ENCODE measurements at places on chromosomes 11 and 22.

GRCh38 chr22:44625981-44626687, 75.9 kb upstream of the PRR5 start:
- DNase-seq = peak; percentile 57

- DNase-seq = no peak
Observed at GRCh38 chr11:68855205-68855981, 13.7 kb upstream of the CPT1A start.

- no peak for DNase-seq
Observed at GRCh38 chr11:88119561-88119960, 55.7 kb downstream of the RAB38 start.

DNA sequence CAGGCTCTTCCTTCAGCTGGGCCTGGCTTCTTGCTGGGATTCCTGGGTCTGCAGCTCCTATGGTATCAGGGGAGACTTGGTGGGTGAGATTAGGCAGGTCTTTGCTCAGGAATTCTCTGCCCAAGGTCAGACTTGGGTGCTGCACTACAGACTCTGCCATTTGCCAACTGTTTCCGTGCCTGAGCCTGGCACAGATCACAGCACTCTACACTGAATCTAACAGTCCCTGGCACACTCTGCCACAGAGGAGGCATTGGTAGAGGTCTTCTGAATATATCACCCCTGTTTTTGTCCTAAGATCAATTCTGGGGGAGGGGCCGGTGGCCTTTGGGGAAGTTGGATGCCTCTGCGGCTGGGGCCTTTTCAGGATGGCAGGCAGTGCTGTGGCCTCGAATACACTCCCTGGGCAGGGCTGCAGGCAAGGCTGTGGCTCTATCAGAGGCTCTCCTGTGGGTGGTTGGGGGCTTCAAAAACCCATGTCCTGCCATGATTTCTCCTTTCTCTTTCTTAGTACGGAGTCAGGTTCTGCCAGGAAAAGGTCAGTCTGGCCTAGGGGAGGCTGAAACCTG, 115.0 kb upstream of the NARS2 start:
- peak; percentile 67 for DNase-seq

DNA sequence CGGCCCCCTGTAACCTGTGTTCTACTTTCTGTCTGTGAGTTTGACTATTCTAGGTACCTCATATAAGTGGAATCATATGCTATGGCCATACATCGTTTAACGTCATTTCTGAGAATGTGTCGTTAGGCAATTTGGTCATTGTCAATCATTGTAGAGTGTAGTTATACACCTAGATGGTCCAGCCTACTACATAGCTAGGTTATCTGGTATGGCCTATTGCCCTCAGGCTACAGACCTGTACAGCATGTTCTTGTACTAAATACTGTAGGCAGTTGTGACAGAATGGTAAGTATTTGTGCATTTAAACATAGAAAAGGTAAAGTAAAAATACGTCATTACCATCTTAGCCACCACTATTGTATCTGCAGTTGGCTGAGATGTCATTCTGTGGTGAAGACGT, 35.2 kb downstream of the MYO7A start:
- DNase-seq = no peak

DNA sequence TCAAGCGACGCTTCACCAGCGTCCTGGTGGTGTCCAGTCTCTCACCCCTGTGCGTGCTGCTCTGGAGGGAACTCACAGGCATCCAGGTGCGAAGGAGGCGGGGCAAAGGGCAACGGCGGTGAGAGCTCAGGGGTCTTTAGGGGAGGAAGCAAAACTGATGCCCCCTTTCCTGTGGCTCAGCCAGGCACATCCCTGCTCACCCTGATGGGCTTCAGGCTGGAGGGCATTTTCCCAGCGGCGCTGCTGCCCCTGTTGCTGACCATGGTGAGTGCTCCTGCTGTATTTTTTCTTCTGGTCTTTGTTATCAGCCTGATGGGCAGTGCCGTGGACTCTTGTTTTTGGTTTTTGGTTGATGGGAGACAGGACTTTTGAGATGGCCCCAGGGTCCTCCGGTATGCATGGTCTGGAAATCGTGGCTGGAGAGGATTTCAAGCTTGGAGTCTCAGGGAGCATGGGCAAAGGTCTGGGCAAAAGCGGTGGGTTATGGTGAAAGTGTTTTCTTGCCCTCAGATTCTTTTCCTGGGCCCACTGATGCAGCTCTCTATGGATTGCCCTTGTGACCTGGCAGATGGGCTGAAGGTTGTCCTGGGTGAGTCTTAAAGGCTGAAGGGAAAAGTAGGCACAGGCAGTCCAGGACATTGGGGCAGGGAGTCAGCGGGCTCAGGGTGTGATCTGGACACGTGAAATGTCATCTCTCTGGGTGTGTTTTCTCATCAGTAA, 695 bp downstream of the RCE1 start:
- peak; percentile 9 for DNase-seq

DNA sequence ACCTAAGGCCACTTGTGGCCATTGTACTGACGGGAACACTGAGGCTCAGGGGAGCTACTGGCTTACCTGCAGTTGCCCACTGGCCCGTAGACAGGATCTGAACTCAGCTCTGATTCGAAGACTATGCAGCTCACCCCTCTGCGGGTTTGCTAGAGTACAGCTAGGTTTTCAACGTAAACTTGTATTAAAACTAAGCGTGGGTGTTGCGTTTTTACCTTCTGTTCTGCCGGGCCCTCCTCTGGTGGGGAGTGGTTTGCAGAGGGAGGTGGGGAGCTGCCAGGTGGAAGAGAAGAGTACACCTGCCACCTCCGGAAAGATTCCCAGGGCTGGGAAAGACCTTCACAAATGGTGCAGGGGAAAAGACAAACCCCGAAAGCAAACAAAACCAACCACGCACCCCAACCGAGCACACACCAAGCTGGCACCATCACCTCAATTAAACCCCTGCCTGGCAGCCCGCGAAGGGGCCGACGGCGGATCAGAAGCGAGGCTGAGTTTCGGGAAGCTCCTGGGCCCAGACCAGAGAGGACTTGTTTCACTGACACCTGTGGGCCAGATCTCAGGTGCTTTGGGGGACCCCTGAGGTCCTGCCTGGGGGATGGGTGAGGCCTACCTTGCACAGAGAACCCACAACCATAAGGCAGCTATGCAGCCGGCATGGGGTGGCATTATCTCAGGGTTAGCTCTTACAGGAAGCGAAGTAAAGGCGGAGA, 37.7 kb downstream of the SHISAL1 start:
- DNase-seq = no peak

GRCh38 chr11:8229299-8230177, 34.1 kb downstream of the LMO1 start:
- peak; percentile 79 for DNase-seq

- no peak for DNase-seq
Observed at GRCh38 chr22:22800716-22801115, 86.9 kb upstream of the IGLL5 start.

- no peak for DNase-seq
Observed at GRCh38 chr11:75467881-75468280, 34.9 kb upstream of the KLHL35 start.

- no peak for DNase-seq
Observed at GRCh38 chr11:120141113-120141767, 3.3 kb upstream of the TRIM29 start.

DNA sequence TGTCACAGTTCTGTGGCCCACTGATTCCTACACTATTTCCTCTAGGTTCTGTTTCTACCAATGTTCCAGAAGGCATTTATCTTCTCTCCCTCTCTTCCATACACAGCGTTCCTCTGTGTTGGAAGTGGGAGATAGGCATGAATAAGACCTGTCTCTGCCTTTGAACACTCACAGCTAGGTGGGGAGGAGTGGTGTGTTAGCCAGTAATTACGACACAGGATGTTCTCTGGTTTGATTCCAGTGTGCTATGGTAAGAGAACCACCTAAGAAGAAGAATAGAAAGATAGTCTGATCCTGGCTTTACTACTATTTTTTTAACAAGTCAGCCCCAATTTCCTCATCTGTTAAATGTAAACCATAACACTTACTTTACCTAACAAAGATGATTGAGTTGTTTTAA, 200.2 kb upstream of the MTMR2 start:
- DNase-seq = no peak

- no peak for DNase-seq
Observed at GRCh38 chr11:47160753-47161133, 15.9 kb downstream of the ARFGAP2 start.

DNA sequence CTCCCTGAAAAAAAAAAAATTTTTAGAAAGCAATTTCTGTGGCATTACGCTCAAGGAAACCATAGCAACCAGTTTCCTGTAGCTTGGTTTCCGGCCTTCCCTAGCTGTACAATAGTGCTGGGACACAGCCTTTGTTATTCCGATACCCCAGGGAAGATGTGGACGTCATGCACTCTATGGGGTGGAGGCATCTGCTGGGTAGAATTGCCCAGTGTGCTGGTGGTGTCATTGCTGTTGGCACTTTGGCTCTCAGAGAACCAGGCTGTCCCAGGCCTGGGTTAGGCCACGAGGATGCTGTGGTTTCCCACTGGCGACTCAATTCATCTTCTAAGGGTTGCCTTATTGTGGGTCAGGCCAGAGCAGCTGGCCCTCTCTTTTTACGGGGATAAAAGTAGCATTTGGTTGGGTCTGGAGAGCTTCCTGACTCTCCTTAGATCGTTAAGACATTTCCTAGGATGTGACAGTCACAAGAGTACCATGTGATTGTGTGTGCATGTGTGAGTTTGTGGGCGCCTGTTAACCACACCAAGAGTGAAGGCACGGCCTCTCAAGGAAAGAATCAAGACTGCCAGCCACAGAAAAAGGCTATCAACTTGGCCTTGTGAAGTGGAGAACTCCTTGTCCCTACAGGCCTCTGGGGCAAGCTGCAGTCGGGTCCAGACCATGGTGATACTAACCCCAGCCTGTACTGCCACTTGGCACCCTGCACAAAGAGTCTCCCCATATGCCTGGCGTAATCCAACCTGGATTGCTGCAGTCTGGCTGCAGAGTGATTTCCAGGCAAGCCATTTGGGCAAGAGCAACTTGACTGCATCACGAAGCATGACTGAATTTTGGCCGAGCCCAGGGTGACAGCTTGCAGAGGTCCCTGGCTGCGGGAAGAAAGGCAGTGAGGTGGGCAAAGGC, 35.9 kb upstream of the NAV2 start:
- no peak for DNase-seq

GRCh38 chr11:79663017-79663416, 222.2 kb upstream of the TENM4 start:
- peak; percentile 17 for DNase-seq

DNA sequence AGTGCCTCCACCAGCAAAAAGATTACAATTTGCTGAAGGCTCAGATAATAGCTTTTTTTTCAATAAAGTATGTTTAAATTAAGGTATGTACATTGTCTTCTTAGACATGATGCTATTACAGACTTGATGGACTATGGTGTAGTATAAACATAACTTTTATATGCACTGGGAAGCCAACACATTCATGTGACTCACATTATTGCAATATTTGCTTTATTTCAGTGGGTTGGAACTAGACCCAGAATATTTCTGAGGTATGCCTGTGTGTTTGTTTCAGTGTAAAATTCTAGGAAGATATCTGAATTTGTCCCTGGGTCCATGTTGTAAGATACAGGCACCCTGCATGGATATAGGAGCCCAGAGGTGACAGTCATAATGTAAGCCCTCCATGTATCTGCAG, 120.0 kb upstream of the BDNF start:
- DNase-seq = no peak

- no peak for DNase-seq
Observed at GRCh38 chr11:125460275-125460674, 35.8 kb downstream of the FEZ1 start.

- DNase-seq = no peak
Observed at GRCh38 chr11:28448186-28448585, 340.0 kb downstream of the METTL15 start.

DNA sequence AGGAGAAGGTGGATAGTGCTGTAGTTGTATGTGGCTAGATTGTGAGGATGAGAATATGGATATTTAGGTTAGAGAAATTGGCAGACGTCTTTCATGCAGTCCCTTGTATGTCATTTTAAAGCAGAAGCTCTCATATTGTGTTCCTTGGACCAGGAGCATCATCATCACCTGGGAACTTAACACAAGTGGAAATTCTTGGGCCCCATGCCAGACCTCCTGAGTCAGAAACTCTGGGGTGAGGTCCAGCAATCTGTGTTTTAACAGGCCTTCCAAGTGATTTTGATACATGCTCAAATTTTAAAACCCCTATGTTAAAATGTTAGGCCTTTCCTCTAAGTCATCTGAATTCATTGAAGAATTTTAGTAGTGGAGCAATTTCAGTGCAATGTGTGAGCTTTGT, 34.8 kb downstream of the JHY start:
- no peak for DNase-seq

GRCh38 chr11:68741463-68741862, 9.9 kb downstream of the TESMIN start:
- DNase-seq = no peak

GRCh38 chr11:67502328-67502979, 2.7 kb downstream of the PITPNM1 start:
- no peak for DNase-seq

GRCh38 chr11:114026355-114026754, 33.2 kb upstream of the ZBTB16 start:
- no peak for DNase-seq

GRCh38 chr11:131816051-131816450, 445.6 kb downstream of the NTM start:
- DNase-seq = no peak

DNA sequence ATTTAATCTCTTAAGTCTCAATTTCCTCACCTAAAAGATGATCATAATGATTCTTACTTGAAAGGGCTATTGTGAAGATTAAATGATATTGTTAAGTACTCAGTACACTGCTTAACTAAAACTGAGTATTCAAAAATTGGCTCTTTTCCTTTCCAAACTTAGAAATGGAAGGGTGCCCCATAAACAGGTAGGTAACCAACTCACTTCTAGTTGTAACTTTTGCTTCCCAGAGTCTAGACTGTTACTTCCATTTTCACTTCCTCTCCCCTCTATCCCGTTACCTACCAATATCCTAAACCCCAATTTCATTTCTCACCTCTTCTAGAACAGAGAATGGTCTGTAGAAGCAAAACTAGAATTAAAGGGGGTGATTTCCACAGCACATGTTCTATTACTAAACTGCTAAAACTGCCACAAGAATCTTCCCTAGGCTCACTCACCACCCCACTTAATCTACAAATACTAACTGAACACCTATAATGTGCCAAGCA, 50.0 kb downstream of the RRAS2 start:
- no peak for DNase-seq

DNA sequence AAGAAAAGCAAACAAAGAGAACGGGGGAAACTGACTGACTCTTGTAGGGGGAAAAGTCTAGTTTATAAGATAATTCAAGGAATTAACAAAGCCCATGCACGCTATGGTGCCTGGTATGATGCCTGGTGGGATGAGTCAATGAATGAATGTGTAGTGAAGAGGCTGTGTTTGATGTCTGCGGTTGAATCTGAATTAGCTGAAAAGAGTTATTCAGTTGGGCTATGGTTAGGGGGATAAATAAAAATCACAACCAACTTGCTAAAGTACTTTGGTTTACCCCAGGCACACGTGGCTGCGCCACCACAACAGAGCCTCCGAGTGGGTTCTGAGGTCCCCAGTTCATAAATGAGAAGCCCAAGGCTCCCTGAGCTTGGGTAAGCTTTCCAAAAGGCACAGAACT, 369.3 kb upstream of the SYN3 start:
- no peak for DNase-seq

DNA sequence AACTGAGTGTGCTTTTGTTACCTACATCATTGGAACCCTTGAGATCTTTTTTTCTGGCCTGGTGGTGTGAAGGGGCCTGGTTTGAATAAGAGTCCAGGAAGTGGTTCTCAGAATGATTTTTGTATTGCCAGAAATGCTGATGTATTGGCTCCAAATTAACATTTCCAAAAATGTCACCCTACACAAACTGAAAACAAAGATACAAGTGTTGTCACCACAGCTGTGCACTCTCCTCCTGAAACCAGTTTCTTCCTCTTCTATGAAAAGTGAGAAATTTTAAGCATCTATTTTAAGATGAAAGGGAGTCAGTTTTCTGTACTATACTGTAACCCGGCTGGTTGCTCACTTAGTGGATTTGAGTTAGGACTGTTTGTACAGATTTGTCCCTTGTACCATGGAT, 218.8 kb downstream of the PGR start:
- DNase-seq = no peak
